Omental fat pad (tissue), 4 donors: ENCODE measurements at places on chromosomes 13 and 19. TPM values are rescaled to one million over a fixed set of nuclear protein-coding genes. Genes with fewer than 3 reads are reported as not detected.

GRCh38 chr13:84655677-84656076, 773.4 kb upstream of the SLITRK1 start:
- no peak for DNase-seq

DNA sequence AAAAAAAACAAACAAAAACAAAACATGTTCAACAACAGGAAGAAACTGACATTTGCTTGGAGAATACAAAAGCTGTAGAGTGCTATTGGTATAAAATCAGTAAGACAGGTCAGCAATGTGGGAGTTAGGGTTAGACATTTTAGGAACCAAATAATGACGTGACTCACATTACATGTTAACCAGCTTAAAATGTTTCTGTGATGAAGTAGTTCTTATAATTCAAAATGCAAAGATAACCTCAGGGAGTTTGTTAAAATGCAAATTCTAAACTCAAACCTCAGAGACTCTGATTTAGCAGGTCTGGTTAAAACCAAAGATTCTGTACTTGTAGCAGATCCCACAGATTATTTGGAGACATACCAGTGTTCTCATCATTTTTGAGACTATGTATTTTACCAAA, 549.4 kb upstream of the SLITRK1 start:
- DNase-seq = no peak

GRCh38 chr19:44948763-44949374, 3.0 kb downstream of the APOC2 start:
- DNase-seq = no peak

GRCh38 chr13:92952161-92952560, 274.4 kb upstream of the GPC6 start:
- no peak for DNase-seq

DNA sequence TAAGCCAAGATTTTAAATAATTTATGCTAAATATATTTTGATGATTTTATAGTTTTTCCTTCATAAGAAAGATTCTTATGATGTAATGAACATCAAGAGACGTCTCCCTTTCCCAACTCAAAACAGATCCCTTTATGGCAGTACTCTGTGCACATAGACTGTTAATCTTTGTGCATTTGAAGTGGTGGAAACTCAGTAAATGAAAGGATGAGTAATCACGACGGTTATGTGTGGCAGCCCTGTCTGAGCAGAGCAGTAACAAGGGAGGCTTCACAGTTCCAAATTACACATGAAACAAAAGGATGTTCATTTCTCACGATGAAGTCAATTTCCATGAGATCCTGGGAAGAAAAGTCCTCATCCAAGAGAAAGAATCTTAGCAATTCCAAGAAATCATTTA, 498.1 kb downstream of the KLF5 start:
- no peak for DNase-seq

DNA sequence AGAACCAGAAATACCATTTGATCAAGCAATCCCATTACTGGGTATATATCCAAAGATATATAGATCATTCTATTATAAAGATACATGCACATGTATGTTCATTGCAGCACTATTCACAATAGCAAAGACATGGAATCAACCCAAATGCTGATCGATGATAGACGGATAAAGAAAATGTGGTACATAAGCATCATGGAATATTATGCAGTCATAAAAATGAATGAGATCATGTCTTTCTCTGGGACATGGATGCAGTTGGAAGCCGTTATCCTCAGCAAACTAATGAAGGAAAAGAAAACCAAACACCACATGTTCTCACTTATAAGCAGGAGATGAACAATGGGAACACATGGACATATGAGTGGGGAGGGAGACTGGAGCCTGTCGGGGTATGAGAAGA, 1540.9 kb upstream of the MIR17HG start:
- DNase-seq = no peak

DNA sequence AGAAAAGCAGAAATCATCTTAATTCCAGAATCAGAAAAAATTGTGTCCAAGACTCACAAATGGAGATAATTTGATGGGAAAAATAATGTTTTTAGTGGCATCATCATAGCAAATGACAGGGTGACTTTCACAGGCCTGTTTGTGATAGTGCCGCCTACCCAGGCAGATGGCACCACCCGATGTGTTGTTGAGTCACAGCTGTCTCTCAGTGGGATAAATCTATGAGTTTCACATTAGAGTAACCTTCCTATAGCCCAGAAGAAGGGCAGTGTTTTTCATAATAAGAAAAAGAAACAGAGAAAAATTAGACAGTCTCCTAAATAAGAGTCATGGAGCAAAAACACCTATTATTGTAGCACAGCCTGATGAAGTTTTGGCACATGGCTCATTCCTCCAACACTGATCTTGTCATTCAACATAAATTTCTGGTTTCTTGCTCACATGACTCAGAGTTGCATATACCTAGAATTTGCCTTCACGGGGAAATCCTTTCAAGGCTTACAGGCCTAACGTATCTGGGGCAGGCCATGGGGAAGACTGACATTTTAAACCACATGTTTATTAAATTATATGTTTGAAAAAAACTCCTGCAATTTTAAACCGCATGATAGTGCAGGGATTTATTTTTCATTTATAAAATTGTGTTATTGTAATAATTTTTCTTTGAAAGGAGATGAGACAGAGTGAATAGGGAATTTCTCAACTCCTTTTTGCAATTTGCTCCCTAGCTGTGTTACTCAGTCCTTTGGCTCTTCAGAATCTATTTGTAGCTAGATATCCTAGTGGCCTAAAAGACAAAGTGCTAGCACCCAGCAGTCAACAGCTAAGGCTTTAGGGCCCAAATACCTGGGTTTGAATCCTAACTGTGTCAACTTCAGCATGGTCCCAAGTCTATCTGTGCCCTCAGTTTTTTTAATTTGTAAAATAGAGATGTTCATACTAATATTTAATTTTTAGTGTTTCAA, 393.7 kb downstream of the NDFIP2 start:
- DNase-seq = no peak

DNA sequence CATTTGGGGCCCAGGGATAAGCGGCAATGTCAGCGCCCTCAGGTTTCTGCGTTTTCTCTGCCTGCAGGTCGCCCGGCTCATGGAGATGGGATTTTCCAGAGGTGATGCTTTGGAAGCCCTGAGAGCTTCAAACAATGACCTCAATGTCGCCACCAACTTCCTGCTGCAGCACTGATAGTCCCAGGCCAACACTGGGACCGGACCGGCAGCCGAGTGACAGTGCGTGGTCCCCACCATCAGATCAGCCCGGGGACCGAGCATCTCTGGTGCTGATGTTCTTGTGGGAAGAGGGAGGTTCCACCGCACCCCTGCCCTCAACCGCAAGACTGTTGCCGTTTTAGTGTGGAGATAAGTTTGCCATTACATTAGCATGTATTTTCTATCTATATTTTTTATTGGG, 78.0 kb upstream of the GPR183 start:
- no peak for DNase-seq

GRCh38 chr19:52896431-52897137, 851 bp downstream of the ZNF320 start:
- DNase-seq = no peak

DNA sequence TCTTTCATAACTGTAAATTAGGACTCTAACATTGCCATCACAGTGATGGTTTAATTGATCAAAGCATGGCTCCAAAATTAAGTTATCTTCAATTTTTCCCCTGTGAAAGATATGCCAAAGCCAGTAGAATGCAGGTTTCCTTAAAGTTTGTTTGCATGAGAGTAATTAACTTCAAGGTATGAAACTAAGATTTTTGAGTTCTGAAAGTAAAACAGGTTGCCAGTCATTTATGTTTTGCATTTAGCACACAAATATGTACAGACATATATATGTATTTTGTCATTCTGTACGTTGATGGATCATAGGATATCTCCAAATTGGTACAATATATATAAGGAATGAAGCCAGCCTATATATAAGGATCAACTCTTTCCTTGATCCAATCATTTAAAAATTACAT, 23.6 kb upstream of the NDFIP2 start:
- DNase-seq = no peak

Gene KIR2DL3
- not detected for total RNA-seq

Gene RAB20
- total RNA-seq = 67.9 TPM

Gene TTC9B
- not detected for total RNA-seq
